ENCODE measurements at places on chromosomes 4 and X. TPM values are rescaled to one million over a fixed set of nuclear protein-coding genes. Genes with fewer than 3 reads are reported as not detected.

Gene BANK1
- total RNA-seq: 2.0 TPM

Gene KCNE5
- 1.3 TPM for total RNA-seq

Gene KCND1
- 5.6 TPM for total RNA-seq

Gene CHRNA9
- 2.8 TPM for total RNA-seq

Gene ARAF
- total RNA-seq: 48.7 TPM

Gene GPC4
- 86.4 TPM for total RNA-seq

Gene NSUN7
- 2.1 TPM for total RNA-seq

Gene GPR82
- not detected for total RNA-seq

Gene MAGEC1
- not detected for total RNA-seq

Gene LINC00632
- total RNA-seq: 318 TPM

Gene PABPC4L
- total RNA-seq: 0.58 TPM

GRCh38 chrX:32749070-32749469 is 462.3 kb downstream of the DMD start:
- DNase-seq: no peak

DNA sequence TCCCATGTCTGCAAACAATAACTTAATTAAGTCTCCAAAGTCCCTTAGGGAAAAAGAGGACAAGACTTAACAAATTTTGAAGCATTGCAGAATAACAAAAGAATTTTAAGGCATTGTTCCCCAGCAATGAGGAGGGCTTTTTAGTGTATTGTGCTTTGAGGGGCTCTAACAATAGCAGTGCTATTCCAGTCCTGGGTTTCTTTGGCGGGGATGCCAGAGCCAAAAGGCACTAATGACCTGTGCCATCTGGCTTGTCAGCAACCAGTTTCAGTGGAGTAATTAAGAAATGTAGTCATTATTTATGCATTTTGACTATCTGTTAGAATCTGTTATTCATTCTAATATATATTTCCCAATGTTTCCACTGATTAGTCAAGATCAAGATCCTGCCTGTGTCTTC is 575.4 kb downstream of the SPRY1 start:
- DNase-seq: no peak

DNA sequence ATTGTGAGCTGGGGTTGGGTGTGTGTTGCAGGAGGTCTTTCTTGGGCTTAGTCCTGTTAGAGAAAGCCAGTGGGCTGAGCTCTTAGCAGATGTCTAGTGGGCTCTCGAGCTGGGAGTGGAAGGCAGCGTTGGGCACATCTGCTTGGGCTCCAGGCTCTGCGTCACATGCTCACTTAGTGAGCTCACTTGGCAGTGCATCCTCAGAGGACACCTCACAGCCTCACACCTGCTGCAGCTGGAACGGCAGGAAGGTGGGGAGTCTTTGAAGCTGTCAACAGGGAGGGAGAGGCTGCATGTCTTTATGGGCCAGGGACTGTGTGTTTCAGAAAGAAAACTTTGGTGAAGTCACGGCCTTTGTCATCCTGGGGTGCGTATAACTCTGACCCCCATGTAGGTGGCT is 82.2 kb downstream of the PSAPL1 start:
- no peak for DNase-seq

DNA sequence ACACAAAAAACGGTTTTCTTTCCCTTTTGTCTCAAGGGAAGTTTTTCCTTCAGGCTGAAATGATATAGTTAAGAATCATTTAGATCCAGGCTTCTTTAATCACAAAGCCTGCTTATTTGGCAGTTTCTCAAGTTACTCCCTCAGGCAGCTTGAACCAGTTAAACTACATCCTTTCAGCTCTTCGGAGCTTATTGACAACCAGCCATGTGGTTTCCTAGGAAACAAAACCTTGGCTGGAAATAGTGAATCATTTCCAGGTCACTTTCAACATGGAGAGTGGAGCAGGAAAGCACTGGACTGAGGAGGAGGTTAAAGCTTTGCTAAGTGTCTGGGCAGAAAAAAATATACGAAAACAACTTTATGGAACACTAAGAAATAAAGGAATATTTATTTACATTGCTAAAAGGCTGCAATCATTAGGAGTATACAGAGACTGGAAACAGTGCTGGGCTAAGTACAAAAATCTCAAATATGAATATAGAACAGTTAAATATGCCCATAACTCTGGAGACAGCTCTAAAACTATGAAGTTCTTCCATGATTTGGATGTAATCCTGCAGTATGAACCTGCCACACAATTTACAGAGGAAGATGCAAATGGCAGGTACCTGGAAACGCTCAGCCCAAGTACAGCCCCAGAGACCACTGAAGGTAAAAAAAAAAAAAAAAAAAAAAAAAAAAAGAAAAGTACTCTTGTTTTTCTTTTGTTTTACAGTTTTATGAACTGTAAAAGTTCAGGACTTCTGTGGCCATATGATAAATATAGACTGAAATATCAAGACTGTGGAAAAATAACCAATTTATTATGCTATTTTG is 23.2 kb upstream of the AASDH start:
- DNase-seq: peak; percentile 97

DNA sequence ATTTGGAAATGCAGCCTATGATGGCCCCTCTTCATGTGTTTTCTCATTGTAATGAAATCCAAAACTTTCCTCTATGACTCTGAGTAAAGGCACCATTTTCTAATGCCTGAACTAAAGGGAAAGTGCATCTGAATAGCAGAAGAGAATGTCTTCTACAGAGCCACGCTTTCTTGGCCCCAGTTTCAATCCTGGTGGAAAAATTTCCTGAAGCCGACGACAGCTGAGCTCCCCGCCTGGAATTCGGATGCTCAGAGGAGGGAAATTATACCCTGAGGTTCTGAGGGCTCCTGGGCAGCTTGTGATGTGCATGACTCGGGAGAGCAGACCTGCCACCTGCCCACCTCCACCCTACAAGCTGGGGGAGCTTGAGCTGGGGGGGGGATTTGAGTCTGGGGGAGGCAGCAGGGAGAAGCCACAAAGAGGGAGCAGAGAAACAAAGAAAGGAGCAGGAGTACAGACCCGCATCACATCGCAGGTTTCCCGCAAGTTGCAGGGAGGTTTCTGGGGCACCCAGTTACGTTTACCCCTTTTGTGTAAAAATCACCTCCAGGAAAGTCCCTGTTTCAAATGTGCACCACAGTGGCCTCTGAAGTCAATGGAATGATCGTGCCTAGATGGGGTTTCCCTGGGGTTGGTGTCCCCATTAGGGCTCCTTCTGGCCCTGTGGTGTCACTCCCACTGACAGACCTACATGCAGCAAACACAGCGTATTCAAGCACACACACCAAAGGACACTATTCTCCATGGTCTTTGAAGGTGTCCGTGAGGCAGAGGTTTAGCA is 145.6 kb upstream of the RBPJ start:
- DNase-seq: no peak

DNA sequence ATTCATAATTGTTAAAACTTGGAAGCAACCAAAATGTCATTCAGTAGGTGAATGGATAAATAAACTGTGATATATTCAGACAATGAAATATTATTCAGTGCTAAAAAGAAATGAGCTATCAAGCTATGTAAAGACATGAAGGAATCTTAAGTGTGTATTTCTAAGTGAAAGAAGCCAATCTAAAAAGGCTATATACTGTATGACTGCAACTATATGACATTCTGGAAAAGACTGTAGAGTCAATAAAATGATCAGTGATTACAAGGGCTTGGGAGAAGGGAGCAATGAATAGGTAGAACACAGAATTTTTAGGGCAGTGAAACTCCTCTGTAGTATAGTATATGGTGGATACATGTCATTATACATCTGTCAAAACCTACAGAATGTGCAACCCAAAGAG is 139.9 kb downstream of the FRYL start:
- DNase-seq: no peak

DNA sequence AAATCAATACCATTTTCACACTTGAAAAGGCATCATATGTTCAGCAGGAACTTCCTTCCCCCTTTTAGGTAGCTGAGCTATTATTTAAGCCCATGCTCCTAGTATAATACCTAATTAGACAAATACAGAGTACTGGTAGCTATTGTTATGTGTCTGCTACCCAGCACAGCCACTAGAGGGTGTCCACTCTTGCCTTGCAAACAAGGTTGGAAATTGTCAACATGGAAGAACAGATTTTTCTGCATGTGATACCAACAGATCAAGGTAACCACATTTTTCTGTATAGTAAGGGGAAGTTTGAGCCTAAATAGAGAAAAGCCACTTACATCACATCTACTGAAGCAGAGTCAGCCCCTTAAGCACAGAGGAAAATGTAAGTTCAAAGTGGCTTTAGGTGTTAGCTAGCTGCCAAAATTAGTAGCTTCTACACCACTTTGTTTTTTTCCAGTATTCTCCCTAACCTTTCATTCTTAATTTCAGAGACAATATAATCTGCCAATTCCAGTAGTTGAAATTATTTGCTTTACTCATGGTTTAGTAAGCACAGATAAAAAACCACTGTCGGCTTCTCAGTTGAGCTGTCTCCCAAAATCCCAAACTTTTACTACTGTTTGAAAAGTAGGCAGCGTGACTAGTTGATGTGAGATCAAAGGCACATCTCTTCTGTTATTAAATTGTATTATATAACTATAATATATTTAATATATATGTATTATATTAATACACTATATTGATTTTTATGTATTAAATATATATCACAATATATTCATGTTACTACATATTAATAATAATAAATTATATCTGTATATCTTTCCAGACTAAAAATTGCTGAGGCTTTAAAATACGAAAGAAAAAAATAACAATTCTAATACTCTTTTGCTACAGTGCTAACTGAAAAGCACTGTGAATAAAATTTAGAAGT is 38.2 kb downstream of the EDNRA start:
- peak; percentile 73 for DNase-seq

- DNase-seq: no peak
Observed at GRCh38 chr4:82261084-82261483, 112.7 kb downstream of the HNRNPD start.

DNA sequence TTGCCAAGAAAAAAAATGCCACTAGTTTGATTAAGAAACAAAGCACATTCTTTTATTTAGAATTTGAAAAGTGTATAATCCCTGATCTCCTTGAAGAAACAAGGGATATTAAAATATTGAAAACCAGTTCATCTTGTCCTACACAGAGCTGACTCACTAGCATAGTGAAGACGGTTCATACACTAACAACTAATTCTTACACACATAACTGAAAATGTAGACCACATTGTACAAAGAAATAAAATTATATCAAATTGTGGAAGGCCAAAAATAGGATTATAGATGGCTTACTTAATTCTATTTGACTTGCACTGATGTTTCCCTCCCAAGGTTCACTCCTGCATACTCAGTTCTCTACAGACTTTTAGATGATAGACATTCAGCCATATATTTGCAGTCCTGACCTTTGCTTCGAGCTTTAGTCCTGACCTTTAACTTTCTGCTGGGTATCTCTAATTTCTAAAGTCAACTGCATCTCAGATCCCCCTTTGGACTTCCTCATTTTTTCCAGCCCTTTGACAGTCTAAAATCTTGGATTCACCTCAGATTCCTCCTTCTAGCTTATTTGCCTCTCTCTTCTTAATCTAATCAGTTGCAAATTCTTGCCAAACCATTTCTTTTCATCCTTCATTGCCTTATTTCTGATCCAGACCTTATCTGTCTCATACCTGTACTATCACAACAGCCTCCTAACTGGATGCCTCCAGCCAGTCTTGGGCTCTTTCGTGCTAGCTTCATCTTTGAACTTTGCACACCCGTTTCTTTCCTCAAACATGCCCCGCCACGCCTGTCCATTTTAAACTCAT is 4.5 kb upstream of the WWC2 start:
- no peak for DNase-seq

GRCh38 chr4:88690355-88690754 is 7.3 kb downstream of the NAP1L5 start:
- DNase-seq: peak; percentile 49
